Head of caudate nucleus (tissue), 42 donors: ENCODE measurements at places on chromosomes 1 and 21.

GRCh38 chr1:6440198-6441126 lies 15.9 kb downstream of the ESPN start:
- DNase-seq = no peak

DNA sequence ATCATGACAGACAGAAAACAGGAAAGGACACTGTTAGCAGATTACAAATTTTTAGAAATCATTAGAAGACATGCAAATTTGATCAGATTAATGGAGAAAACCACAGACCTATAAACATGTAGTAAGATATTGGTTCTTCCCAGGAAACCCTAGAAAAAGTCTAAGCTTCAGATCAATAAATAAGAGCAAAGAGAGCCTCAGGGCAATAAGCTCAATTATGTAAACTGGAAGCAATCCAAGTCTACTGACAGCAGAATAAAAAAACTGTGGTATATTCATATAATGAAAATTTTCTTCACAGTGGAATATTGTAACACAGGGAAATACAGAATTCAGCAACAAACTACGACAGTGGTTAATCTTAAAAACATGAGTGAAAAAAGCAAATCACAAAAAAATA lies 36.3 kb downstream of the NRDC start:
- DNase-seq = no peak

DNA sequence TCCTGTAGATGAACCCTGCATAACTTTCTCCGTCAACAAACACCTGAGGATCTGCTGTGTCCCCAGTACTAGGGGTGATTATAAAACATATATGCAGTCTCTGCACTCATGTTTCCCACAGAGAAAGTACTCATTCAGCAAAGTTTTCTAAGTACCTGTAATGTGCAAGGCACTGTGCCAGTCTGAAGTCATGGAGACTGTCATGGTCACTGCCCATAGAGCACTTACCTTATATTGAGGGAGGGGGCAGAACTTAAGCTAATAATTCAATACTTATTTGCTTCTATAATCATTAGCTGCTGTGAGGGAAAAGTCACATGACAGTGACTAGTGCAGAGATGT lies 41.2 kb downstream of the MAP3K21 start:
- DNase-seq = no peak

DNA sequence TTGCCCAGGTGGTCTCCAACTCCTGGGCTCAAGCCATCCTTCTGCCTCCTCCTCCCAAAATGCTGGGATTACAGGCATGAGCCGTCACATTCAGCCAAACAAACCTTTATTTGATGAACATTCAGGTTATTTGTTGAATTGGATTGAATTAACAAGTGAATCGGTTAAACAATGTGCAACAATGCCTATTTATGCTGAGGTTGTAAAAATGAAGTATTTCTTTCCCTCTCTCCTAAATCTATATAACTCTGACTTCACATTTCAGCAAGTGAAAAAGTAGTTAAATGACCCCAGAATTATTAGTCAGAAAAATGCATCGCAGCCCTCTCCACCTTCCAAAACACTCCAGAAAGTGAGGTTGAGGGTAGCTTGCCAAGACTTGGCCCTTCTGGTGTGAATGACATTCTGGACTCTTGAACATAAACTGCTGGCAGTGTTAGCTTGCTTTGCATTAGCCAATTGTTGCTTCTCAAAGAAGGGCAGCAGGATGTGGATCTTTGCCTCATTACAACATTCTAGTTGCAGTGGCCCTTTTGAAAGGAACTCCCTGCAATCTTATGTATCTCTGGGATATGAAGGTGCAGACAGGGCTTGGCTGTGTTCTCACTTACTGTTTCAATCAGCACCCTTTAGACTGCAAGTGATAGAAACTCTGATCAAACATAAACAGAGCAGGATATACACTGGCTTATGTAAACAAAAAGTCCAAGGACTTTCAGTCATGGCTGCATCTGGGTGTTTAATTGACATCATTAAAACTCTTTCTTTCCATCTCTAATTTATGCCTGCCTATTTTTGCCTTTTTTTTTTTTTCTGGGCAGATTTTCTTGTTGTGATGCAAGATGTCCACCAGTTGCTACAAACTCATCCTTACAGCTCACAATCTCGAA lies 22.4 kb downstream of the EDN2 start:
- DNase-seq = no peak

DNA sequence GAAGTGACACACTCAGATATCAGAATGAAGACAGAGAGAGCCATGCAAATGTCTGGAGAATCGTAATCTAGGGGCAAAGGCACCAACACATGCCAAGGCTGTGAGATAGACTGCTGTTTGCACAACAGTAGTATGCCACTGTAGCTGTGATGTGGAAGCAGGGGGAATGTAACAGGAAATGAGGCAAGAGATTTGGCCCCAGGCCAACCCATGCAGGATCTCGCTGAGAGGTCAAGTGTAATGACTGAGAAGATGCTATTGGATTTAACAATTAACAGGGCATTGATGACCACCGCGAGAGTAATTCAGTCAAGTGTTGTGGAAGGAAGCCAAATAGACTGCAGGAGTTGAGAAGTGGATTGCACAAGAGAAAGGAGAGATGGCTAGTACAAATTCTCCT lies 107.3 kb upstream of the ST6GALNAC5 start:
- no peak for DNase-seq

GRCh38 chr1:22143065-22144033 lies at the start of gene WNT4:
Gene WNT4, minus strand, starts transcription at chr1:22143097. Its CDS starts 175 bp downstream, at chr1:22142922.
- no peak for DNase-seq

DNA sequence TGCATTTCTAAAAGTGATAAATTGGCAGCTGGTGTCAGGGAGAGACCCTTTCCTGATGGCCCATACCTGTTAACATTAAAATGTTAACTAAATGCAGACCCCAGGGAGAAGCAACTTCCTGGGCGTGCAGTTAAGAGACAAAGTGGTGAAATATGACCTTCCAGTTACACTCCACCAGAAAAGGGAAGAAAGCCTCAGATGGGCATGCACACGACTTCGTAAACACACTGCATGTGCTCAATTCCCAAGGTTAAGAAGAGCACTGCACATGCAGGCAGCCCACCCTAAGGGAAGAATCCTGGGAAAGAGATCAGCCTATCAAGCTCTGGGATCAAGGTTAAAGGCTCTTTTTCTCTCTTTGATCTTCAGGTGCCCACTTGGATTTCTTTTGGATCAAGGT lies 9.7 kb upstream of the GBP6 start:
- no peak for DNase-seq

DNA sequence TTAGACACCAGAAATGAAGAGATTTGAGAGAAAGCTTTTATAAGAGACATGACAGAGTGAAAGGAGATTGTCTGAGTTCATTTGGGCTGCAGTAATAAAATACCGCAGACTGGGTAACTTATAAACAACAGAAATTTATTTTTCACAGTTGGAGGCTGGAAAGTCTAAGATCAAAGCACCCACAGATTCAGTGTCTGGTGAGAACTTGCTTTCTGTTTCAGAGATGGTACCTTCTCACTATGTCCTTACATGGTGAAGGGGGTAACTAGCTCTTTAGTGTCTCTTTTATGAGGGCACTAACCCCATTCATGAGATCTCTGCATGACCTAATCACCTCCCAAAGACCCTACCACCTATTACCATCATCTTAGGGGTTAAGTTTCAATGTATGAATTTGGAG lies 30.9 kb upstream of the FCRL4 start:
- DNase-seq = no peak

DNA sequence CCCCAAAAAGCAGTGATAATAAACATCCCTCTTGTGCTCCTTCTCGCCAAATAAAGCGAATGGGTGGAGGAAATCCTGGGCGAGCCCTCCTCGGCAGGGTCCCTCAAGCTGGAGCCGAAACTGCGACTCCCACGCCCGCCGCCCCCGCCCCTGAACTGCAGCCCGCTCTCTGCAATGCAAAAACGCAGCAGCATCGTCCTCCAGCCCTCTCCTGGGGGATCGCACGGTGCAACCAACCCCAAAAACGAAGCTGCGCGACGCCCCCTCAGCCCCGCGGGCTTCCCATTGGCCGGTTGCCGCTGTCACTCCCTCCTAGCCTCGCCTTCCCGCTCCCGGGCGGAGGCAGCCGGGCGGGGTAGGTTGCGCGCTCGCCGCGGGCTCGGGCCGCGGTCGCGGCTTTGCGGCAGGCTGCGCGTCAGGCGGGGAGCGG lies at the start of gene TMCC2:
TSS of gene TMCC2 (plus strand) at position 363 of the 430 bp plus-strand sequence. CDS start 619 bp downstream, outside the sequence.
- DNase-seq = peak; percentile 98

DNA sequence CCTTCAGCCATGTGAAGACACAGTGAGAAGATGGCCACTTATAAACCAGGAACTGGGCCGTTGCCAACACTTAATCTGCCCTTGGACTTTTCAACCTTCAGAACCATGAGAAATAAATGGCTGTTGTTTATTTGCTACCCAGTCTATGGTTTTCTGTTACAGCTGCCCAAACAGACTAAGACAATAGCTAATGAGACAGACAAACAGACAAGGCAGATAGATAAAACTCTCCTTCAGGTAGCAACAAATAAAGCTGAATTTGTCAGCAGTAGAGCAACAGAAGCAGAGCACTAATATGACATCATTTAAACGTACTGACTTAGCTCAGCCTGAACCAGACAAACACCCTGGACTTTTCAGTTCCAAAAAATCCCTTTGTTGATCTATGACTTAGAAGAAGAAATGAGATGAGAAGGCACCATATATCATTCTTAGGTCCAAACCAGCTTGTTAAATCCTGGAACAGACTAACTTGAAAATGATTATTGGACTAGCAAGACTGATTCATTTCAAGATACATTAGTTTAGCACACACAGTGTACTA lies 27.0 kb downstream of the ZZZ3 start:
- no peak for DNase-seq
